Sigmoid colon (tissue), 7 donors: ENCODE measurements at places on chromosomes 6 and 20. TPM values are rescaled to one million over a fixed set of nuclear protein-coding genes. Genes with fewer than 3 reads are reported as not detected.

PMEPA1 gene
- 6.4 TPM for total RNA-seq

PPP1R3D gene
- total RNA-seq, result 9.5 TPM

SALL4 gene
- not detected for total RNA-seq

NKX2-2 gene
- not detected for total RNA-seq

PTCHD4 gene
- 1.3 TPM for total RNA-seq

LAMP5 gene
- total RNA-seq, result 1.9 TPM

ZNF341 gene
- total RNA-seq, result 1.4 TPM

TULP1 gene
- not detected for total RNA-seq

AIF1 gene
- 12.5 TPM for total RNA-seq

CFAP206 gene
- not detected for total RNA-seq

ZMYND8 gene
- 24.8 TPM for total RNA-seq

BPIFB1 gene
- total RNA-seq, result not detected

TUBE1 gene
- total RNA-seq, result 37.5 TPM

STK35 gene
- 16.8 TPM for total RNA-seq

AURKA gene
- 1.2 TPM for total RNA-seq

BPIFA3 gene
- total RNA-seq, result not detected

TNFRSF6B gene
- total RNA-seq, result 3.3 TPM

L3MBTL3 gene
- 3.5 TPM for total RNA-seq

DACT2 gene
- 0.16 TPM for total RNA-seq

PRL gene
- total RNA-seq, result not detected

ZBP1 gene
- 0.36 TPM for total RNA-seq

OOEP gene
- total RNA-seq, result not detected

MCCD1 gene
- not detected for total RNA-seq

DEFB132 gene
- total RNA-seq, result not detected

ENPP3 gene
- total RNA-seq, result 0.49 TPM
